Cardiac fibroblast (primary cell): ENCODE measurements at places on chromosomes 12 and 14.
A peak's percentile ranks its signal among the peaks of the same experiment; 100 is the strongest.

DNA sequence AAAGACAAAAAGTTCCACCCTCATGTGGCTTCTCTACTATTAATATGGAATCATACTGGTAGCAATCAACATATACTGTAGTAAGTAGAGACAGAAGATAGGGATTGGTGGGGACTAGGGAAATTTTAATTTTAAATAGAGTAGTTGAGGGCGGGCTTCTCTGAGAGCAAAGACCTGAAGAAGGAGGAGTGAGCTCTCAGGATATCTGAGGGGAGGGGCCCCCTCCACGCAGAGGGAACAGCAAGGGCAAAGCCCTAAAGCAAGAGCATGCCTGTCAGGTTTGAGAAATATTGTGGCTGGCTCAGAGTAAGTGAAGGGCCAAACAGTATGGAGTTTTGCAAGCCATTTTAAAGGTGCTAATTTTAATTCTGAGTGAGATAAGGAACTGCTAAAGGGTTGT is 64.3 kb downstream of the PCNX1 start:
- no peak for DNase-seq

DNA sequence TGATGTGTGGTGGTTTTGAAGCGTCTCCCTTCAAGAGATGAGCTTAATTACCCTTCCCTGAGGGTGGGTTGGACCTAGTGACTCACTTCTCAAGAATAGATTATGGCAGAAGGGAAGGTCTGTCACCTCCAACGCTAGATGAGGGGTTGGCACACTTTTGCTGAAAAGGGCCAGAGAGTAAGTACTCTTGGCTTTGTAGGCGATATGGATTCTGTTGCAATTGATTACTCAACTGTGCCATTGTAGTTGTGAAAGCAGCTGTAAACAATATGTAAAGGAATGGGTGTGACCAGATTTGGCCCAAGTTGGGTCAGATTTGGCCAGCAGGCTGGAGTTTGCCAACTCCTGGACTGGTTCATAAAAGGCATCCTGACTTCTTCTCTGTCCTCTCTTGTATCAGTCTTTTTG is 53.3 kb downstream of the SMIM41 start:
- no peak for DNase-seq

DNA sequence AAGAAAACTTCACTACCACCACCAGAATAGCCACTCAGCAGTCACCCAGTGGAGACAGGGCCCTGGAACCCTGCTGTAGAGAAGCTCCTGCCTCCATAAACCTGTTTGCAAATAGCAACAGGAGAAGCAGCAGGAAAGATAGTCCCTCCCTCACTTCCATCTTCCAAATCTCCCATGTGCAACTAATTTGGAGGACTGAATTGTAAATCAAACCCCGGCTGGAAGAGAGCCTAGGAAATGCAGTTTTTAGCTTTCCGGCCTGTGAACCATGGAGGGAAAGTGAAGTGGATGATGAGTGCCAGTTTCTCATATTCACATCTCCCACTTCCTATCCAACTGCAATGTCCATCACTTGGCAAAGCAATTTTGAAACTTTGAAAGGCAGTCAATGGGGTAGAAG is 167.2 kb upstream of the FRMD6 start:
- DNase-seq, result no peak

GRCh38 chr12:98653866-98654493 is 8.9 kb downstream of the APAF1 start:
- peak; percentile 74 for DNase-seq

DNA sequence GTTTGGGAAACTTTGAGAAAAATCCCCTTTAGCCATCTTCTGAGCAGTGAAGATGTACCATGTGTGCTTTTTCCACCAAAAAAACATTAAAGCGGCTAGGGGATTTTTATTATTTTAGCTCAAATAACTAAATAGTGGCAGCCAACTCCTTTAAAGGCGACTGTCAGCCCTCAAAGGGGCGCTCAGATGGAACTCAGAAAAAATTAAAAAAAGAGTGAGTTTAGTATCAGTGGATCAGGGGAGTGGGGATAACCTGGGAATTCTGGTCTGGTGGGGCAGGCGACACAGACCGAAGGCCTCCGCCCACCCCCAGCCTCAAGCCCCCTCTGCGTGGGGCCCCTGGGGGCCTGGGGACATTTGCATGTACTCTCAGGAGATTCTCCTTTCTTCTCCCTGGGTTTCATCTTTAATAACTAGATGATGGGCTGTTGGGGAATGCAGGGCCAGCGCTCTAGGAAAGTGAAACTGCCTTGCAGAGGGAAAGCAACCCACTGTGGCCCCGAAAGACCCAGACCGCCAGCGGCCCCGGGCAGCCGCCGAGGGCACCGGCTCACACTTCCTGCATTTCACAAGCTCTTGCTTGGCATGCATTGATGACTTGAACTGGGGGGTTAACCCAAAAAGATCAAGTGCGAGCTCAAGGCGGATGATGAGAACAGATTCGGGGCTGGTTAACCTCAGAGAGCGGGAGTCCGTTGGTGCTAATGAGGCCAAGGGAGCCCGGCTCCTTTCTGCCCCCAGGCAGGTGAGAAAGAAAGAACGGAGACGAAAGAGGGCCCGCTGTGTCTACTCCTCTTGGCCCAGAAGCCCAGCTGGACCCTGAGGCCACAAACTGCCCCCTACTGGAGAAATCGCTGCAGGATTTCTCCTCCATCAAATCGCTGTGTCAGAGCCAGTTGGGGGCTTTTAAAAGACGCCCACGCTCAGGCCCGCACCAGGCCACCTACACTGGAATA is 7.3 kb upstream of the BATF start:
- peak; percentile 32 for DNase-seq

GRCh38 chr12:58931518-58931917 is 11.2 kb upstream of the LRIG3 start:
- no peak for DNase-seq

- DNase-seq, result no peak
Measured at GRCh38 chr12:65318186-65318685, 39.8 kb downstream of the MSRB3 start.

GRCh38 chr14:99626041-99626648 is 18.8 kb upstream of the HHIPL1 start:
- no peak for DNase-seq

DNA sequence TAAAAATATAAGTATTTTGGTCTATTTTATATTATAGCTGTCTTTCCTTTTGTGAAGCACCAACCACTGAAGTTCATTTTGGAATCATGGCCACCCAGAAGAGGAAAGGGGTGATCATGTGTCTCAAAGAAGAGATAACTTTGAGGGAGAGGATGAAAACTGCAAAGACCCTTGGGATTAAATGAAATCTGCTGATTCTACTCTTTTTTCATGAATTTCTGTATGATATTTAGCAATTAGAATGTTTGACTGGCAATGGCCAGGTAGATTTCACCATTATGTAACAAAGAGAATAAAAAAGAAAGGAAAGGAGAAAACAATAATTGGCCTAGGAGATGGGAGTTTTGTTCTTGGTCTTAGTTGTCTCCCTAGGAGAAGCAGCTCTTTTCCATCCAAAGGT is 350.8 kb downstream of the EMP1 start:
- no peak for DNase-seq
